ENCODE measurements at places on chromosomes 11 and 22.

GRCh38 chr11:86443415-86443814 lies 68.7 kb downstream of the CCDC81 start:
- no peak for DNase-seq

- DNase-seq = no peak
Observed at GRCh38 chr11:93585758-93586157, 42.6 kb upstream of the SMCO4 start.

- DNase-seq = no peak
Observed at GRCh38 chr11:32071811-32072210, 19.1 kb upstream of the RCN1 start.

DNA sequence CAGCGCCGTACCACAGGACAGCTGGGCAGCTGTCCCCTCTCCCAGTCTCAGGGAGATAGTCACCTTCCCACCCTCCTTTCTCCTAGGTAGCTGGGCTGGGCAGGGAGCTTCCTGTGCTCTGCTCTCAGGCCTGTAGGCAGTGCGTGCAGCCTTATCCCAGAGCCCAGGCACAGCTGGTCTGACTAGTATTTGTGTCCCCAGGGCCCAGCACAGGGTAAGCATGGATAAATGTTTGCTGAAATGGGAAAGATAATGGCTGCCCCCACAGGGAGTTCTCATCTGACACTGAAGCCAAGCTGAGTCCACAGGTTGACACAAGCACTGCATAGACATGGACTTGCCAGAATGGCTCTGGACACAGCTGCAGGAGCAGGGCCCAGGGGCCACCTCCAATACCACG lies 9.8 kb downstream of the SLC15A3 start:
- DNase-seq = no peak

DNA sequence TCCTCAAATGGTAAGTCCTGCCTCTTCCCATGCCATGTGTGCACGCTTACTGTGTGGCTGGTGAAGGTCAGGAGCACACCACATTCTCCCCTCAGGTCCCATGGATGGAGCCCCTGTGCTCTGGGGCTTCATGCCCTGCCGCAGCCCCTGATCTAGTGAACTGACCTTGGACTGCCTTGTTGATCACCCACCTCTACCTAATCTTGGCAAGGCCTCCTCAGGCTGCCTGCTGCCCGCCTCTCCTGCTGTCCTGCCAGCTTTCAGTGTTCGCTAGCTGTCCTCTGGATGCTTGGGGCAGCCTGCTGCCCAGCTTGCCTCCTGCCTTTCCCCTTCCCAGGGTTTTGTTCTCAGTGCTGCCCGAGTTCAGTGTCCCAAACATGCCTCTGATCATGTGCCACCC lies 38.1 kb downstream of the CABIN1 start:
- DNase-seq = no peak

GRCh38 chr22:46609724-46610201 lies 10.4 kb upstream of the GRAMD4 start:
- DNase-seq = no peak

GRCh38 chr11:57804466-57804865 lies 42.9 kb downstream of the CTNND1 start:
- no peak for DNase-seq

GRCh38 chr22:37739611-37740049 lies 42.8 kb downstream of the TRIOBP start:
- no peak for DNase-seq

GRCh38 chr22:18906896-18907295 lies 776 bp downstream of the DGCR6 start:
- DNase-seq = no peak

DNA sequence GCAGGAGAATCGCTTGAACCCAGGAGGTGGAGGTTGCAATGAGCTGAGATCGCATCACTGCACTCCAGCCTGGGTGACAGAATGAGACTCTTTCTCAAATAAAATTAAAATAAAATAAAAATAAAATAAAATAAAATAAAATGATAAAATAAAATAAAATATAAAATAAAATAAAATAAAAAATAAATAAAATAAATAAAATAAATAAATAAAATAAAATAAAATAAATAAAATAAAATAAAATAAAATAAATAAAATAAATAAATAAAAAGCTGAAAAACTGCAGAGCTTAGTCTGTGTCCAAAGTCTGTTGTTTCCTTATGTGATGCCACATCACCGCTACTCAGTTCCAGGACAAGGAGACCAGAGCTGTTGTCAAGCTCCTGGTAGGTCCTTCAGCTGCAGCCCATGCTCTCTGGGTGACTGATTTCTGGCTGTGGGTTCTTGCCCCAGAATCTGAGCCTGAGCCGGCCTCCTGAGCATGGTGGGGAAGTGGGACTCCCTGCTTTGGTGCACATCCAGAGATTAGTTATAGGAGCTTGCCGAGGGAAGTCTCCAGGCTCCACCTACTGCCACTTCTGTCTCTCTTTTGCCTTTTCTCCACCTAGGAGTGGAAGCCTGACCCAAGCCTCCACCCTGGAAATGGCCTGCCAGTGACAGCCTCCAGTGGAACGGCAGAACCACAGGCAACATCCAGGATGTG lies 31.3 kb upstream of the ADA2 start:
- DNase-seq = no peak

Data from LNCaP clone FGC (cell line).